ENCODE measurements at places on chromosomes 4 and X. TPM values are rescaled to one million over a fixed set of nuclear protein-coding genes. Genes with fewer than 3 reads are reported as not detected.

Gene PSMD10
- total RNA-seq, result 26.2 TPM

Gene DCAF8L1
- not detected for total RNA-seq

Gene NPY2R
- total RNA-seq, result not detected

Gene RHOXF2B
- not detected for total RNA-seq

Gene POF1B
- total RNA-seq, result not detected

Gene ANAPC4
- 41.3 TPM for total RNA-seq

DNA sequence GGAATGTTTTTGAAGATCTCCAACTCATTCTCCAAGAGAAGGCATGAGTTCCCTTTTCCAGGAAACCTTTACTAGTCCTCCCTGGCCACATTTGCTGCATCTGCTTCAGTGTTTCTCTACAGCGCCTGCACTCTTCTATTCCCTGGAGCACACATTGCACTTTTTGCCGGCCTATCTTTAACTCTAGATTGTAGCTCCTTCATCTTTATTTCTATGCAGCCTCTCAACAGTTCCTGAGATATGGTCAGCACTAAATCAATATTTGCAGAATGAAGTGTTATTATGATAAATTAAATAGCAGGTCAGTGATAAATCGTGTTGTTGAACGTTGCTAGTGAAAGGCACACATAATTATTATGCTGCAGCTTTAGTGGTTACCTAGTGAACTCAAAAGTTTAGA, 88.3 kb downstream of the VCX3A start:
- no peak for DNase-seq

DNA sequence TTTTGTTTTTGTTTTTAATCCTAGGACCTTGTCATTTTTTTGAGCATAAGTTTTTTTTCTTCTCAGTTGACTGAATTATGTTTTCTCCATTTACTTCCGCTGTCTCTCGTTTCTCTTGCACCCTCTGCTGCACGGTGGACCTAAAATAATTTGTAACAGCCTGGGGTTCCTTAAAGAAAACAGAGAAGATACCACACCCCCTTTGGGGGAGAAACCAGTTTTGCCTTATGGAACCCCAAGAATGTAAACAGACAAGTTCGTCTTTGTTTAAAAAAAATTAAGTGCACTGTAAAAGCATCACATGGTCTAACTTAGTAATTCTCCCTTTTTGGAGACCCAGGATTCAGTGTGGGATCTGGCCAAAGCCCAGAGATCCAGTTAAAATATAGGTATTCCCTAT, 32.8 kb upstream of the MAGEA4 start:
- DNase-seq, result no peak

DNA sequence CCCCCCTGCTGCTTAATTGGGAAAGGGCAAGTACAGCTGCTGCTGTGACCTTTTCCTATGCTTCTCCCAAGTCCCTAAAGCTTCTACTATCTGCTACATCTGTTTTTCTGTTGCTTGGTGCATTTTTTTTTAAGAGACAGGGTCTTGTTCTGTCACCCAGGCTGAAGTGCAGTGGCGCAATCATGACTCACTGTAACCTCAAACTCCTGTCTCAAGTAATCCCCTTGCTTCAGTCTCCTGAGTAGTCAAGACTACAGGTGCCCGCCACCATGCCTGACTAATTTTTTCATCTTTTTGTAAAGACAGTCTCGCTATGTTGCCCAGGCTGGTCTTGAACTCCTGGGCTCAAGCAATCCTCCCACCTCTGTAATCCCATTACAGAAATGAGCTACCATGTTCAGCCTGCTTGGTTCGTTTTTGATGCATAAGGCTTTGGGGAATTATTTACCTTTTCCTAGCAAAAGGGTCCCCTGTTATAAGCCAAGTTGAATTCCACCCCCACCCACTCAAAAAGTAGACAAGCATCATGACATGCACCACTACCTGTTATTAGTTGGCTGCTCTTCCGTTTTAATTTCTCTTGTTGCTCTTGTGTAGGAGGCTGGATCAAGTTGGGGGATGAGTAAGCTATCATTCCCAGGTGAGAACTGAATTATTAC, 39.6 kb downstream of the DGKK start:
- DNase-seq, result no peak

DNA sequence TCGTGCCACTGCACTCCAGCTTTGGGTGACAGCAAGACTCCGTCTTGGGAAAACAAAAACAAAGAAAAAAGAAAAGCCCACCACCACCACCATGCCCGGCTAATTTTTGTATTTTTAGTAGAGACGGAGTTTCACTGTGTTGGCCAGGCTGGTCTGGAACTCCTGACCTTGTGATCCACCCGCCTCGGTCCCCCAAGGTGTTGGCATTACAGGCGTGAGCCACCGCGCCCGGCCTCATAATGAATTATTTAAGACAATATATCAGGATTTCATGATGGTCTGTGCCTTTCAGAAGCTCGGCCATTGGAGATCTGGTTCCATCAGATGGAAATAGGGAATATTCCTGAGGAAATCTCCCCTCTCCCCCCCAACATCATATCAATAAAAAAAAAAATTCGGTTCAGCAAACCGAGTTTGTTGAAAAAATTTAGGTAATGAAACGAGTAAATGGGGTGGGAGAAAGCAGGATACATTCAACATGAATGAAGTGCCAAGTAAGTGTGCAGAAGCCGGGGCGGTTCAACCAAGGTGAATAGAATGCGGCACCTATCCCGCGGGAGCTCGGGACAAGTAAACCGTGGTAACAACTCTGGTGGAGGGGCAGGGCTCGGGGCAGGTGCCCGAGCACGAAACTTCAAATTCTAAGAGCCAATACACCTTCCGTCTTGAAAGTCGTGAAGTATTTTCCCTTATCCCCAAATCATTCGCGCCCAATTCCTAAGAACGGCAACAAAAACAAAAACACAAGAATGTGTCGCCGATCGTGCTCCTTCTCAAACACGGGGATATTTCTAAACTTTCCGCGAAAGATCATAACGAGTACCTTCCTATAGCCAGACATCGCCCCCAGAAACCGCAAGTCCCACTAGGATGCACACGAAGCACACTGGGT, 773 bp upstream of the TXLNG start:
- peak; percentile 19 for DNase-seq

DNA sequence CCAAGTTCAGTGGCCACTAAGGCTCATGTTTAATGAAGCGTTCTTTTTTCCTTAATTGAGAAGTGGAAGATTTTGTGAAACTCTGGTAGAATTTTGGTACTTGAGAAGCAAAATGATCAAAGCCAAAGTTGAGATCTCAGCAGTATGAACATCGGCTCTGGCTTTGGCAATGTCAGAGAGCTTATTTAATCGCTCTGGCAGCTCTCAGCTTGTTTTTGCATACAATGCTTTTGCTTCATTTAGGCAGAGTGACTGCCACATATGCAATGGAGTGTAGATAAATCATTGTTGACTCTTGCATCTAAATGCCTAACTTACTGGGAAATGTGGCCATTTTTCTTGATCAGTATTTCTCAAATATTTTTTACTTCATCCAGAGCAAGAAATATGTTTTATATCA, 135.7 kb downstream of the AASDH start:
- DNase-seq, result no peak

DNA sequence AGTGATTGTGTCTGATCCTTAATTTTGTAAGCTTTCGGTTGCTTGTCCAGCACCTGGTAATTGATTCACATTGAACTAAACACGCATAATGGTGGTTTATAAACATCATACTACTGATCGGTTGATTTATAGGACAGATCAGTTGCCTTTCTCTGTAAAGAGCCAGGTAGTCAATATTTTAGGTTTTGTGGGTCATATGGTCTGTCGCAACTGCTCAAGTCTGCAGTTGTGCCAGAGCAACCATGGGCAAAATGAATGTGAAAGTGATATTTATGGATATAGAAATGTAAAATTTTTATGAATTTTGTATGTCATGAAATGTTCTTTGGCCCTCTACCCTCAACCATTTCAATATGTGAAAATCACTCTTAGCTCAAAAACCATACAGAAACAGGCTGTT, 8.9 kb downstream of the JADE1 start:
- no peak for DNase-seq

GRCh38 chr4:26531491-26532116, 41.3 kb upstream of the CCKAR start:
- no peak for DNase-seq

DNA sequence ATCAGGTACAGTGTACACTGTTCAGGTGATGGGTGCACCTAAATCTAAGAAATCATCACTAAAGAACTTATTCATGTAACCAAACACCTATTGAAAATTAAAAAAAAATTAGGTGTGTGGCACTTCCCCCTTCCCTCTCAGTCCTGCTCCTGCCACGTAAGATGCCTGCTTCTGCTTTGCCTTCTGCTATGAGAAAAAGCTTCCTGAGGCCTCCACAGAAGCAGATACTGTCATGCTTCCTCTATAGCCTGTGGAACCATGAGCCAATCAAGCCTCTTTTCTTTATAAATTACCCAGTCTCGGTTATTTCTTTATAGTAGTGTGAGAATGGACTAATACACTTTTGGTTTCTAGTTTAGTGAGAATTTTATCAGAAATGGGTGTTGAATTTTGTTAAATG, 459.8 kb upstream of the DIPK2B start:
- no peak for DNase-seq

DNA sequence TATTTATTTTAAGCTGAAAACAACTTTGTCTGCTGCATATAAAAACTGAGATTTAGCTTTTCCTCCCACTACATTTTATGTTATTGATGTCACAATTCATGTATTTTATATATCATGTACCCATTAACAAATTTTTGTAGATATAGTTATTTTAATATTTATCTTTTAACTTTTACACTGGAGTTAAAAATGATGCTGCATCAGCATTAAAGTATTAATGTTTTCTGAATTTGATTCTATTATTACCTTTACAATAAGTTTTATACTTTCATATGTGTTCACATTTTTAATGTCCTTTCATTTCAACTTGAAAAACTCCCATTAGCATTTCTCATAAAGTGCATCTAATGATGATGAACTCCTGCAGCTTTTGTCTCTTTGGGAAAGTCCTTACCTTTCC, 72.2 kb downstream of the CWH43 start:
- no peak for DNase-seq

DNA sequence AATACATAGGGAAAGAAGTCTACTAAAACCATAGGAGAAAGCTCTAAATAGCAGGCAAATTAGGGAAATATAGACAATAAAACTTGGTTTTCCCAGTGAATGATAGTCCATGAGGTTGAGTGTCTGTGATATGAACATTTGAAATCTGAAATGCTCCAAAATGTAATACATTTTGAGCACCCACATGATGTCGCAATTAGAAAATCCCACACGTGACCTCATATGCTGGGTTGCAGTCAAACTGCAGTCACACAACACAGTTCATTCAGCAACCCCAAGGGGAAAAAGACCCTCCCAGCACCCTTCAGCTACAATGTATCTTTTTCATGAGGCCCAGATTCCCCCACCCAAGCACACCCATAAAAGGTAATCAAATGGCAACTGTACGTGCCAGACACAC, 155.6 kb downstream of the BTC start:
- no peak for DNase-seq

- DNase-seq, result no peak
Measured at GRCh38 chr4:153154007-153154975, 50.0 kb upstream of the TRIM2 start.

DNA sequence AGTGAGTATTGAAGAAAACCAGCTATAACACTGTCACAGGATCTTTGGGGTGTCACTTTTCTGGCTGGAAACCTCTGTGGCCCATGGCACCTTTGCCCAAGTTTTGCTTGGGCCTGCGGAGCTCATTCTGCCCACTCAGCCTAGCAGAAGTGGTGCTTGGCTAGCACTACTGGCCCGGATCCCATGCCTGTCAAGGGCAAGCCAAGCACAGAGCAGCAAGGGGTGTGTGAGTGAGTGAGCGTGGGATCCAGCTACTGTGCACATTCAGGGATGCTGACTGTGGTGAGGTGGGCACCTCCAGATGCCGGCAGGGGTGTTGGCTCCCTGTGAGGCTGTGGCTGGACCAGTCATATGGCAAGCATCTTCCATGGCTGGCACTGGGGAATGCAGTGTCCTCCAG, 55.4 kb upstream of the RASGEF1B start:
- DNase-seq, result no peak

DNA sequence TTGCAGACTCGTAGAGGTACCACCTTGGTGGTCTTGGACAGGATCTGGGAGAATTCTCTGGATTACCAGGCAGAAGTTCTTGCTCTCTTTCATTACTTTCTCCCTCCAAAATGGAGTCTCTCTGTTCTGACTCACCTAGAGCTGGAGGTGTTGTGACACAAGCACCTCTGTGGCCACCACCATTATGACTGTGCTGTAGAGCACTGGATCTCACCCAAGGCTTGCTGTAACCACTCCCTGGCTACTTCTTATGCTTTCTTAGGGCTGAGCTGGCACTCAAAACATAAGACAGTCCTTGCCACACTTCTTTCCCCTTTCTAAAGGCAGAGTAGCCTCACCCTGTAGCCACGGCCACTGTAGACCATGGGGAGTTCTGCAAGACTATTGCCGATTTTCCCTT, 296.6 kb upstream of the DIPK2B start:
- no peak for DNase-seq

- DNase-seq, result no peak
Measured at GRCh38 chr4:151524610-151525009, 115.6 kb downstream of the FHIP1A start.

- DNase-seq, result no peak
Measured at GRCh38 chrX:107565015-107565414, 63.3 kb upstream of the PRPS1 start.
